Activated CD4-positive, alpha-beta T cell treated with anti-CD3 and anti-CD28 coated beads for 36 hours (primary cell): ENCODE measurements at places on chromosomes 6 and 20.

DNA sequence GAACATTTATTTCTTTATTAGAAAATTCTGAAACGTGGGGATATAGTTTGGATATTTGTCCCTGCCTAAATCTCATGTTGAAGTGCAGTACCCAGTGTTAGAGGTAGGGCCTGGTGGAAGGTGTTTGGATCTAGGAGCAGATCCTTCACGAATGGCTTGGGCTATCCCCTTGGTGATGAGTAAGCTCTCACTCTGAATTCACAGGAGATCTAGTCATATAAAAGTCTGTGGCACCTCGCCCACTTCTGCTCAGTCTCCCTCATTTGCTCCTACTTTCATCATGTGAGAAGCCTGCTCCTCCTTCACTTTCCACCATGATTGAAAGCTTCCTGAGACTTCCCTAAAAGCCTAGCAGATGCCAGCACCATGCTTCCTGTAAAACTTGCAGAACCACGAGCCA is 96.8 kb upstream of the GJE1 start:
- H3K27me3 ChIP-seq, result peaks cover 5% of the 10 kb centered on the region
- H3K4me3 ChIP-seq, result no peak overlapping the region
- no peaks in the 10 kb centered on the region for H3K36me3 ChIP-seq
- DNase-seq, result peak; percentile 11

DNA sequence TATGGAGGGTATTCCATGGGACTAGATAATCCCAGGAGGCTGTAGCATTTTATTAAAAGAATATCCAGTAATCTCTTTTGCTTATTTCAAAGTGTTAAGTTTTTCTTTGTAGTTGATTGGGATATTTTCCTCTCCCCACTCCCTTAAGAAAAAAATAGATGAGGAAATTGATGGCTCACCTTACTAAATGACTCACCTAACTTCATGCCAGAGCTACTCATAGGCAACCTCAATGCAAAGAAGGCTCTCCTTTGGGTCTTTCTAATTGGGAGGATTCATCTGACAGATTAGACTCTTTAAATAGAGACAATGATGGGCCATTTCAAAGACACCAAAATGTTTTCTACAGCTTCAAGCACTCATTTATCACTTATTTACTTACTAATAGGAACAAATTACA is 528.5 kb upstream of the BTBD3 start:
- H3K4me3 ChIP-seq, result no peak overlapping the region
- no peaks in the 10 kb centered on the region for H3K4me1 ChIP-seq
- no peaks in the 10 kb centered on the region for H3K27me3 ChIP-seq
- no peaks in the 10 kb centered on the region for H3K36me3 ChIP-seq
- DNase-seq, result no peak

DNA sequence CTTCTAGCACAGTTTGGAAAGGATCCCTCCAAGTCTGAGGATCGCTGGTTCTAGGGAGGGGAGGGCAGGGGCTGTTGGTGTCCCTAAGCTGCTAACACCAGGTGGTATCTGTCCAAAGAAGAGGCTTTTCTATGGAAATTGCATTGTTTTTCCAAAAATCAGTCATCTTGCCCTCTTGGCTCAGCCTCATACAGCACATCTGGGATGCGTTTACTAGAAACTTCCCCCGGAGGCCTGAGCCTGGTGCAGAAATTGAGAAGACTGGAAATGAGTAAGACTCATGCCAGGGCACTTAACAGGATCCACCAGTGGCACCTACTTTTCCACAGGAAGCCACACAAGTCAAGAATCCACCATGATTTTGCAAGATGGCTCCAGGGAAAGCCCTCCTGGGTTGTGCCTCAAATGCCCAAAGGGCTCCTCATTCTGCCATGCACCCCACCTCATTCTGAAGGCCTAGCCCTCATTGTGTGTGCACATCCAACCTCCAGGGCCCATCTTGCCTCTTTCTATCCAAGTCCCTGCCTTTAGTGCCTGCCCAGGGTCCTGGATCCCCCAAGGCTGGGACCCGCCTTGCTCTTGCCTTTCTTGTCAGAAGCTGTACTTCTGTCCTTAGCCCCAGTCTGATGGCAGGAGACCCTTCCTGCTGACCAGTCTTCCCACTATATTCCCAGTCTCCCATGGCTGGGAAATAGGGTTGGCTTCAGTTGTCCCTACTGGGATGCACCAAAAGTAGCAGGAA is 97.6 kb downstream of the MRPL14 start:
- H3K27me3 ChIP-seq, result peaks cover 8% of the 10 kb centered on the region
- H3K4me3 ChIP-seq, result no peak overlapping the region
- peak; percentile 2 for DNase-seq
- no peaks in the 10 kb centered on the region for H3K36me3 ChIP-seq

DNA sequence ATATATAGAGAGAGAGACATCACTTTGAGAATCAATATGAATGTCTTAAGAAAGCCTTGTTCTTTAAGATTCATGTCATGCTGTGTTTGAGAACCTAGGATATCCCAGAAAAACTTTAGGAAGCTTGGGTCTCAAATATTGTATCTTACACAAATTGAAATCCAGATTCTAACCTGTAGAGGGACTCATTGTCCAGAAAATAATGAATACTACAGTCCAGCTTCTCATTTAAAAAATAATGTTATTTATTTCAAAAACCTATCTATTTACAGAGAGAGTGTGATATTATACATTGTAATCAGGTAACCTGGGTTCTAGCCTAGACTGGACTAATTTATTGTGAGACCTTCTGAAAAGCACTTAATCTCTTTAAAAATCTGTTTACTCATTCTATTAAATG is 4.2 kb downstream of the RFX6 start:
- no peak overlapping the region for H3K4me3 ChIP-seq
- no peak overlapping the region for H3K27ac ChIP-seq
- no peak for DNase-seq
- peaks cover 7% of the 10 kb centered on the region for H3K4me1 ChIP-seq
- H3K36me3 ChIP-seq, result no peaks in the 10 kb centered on the region

GRCh38 chr6:2976060-2976459 is 4.7 kb upstream of the SERPINB6 start:
- H3K27me3 ChIP-seq, result peaks cover 25% of the 10 kb centered on the region
- peaks cover 38% of the 10 kb centered on the region for H3K4me1 ChIP-seq
- no peak overlapping the region for H3K4me3 ChIP-seq
- H3K27ac ChIP-seq, result peak overlapping the region; percentile 91
- H3K36me3 ChIP-seq, result no peaks in the 10 kb centered on the region
